ENCODE measurements at places on chromosomes 12 and 14.

DNA sequence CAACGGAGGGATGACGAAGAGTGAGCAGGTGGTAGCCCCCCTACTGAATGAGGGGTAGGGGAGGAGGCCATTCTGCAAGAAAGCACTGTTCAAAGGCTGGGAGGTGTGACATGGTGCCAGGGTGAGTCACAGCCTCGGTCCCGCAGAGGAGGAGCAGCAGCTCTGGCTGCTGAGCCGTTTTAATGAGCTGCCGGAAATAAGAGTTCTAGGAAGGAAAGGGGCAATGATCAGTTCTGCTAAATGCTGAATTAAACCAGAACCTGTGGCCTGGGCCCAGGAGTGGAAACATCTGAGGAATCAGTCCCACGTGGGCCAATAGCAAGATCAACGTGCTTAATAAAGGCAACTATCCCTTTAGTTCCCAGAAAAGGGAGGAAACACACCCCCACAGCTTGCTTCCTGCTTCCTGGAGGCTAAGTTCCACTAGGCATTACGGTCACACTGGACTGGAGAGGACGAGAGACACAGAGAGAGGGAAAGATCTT is 3.6 kb downstream of the ABCD4 start:
- peak; percentile 27 for DNase-seq

- DNase-seq = no peak
Measured at GRCh38 chr12:6925239-6925539, 2.6 kb upstream of the ATN1 start.

DNA sequence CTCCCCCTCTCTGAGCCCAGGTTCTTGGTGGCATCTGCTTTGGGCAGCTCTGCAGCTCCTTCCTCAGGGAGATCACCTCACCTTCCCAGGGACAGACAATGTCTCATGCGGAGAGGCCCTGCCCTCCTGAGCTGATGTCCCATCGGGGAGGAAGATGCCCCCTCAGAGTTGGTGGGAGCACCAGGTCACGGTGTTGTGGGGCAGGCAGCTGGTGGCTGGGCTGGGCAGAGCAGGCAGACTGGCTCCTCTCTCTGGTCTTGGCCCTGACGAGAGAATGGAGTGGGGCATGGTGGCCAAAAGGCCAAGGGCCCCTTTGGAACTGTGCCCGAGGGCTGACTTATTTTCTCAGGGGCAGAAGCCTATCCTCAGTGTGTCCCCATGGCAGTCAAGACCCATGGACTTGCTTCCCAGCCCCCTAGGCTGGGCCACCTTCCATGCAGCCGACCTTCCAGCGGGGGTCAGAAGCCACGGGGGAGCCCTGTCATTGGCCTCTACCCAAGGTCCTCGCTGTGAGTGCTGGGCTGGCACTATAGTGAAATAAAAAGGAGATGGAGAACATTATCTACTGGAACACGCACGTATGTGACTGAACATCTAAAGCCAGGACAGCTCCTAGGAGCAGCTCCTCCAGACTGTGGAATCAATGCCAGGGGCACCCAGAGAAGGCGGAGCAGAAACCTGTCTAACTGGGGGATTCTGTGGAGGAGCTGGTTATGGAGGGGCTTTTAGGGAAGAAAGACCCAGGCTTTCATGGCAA is 21.9 kb downstream of the PPP2R5C start:
- DNase-seq = no peak

GRCh38 chr12:67885375-67886169 is 103.7 kb upstream of the IFNG-AS1 start:
- no peak for DNase-seq

DNA sequence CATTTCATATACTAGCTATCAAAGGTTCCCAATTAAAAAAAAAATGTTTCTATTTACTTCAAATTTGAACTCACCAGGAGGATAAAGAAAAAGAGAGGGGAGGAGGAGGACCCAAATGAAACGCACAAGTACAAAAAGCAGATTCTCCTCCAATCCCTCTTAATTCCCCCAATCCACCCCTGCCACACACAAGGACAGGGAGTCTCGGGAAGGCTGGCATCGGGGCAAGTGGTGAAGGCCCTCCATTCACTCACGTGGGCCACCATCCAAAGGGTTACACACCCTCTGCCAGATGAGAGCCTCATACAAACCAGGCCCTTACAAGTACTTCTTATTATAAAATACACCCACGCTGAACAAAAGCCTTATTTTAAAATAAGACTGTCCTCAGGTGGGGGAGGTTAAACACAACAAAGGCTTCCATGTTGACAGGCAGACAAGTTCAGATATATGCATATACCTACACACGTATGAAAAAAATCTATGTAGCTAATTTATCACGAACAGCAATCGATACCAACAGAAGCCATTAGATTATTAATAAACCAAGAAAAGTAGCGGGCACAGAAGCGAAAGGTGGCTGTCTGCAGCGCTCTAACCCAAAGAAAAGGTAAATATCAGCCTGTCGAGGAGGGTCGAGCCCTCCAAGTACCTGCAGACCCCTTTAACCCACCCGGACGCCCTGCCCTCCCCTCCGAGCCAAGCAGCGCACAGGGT is 1.5 kb downstream of the ATP2B1 start:
- peak; percentile 17 for DNase-seq

DNA sequence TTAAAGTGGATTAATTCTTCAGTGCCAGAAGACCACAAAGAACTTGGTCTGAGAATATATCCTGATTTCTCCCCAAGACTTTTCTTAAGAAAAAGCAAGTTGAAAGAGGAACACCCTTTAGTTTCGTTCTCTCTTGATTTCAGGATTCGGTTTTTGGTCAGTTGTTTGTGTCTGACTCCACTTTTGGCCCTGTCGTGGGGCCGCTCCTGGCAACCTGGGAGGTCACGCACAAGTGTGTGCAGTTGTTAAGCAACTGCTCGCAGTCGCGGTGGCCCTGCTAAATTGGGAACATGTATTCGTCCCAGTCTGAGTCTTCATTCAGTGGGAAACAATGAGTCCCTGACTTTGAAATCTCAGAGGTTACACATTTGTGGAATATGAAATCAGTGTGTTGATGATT is 68.7 kb downstream of the RGS6 start:
- DNase-seq = no peak

DNA sequence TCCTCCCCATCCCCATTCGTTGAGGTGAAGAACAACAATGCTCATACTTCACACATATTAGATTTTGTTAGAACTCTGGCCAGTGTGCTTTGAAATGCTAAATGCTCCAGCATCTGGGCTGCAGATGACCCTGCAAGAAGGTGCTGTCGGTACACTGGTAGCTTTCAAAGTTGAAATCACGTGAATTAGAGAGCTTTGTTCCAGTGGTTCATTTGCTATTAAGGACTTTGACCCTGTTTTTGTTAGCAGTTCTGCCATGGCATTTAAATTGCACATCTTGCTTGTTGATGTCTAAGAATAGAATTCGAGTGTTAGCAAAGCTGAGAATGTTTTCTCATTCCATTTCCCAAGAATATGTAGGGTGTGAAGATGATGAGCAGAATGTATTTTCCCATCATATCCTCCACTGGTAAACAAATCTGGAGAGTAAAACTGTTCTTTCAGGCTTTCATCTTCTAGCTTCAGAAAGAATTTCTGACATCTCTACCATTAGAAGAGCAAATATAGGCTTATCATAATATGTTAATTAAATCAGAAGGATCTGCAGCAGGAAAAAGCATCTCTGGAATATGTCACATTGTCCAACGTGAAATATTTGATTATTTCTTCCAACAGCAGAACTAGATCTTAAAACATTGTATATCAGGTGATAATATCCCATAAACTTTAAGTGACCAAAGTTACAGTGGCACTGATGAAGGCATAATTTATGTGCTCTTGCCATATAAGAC is 98.8 kb upstream of the PDE3A start:
- no peak for DNase-seq

GRCh38 chr12:99670635-99671034 is 23.1 kb downstream of the GARIN6 start:
- DNase-seq = no peak

- DNase-seq = no peak
Measured at GRCh38 chr14:64703395-64704142, 655 bp upstream of the PLEKHG3 start.

GRCh38 chr14:93737634-93738033 is 50.7 kb downstream of the PRIMA1 start:
- DNase-seq = no peak

GRCh38 chr14:35248476-35248788 is 43.8 kb upstream of the PSMA6 start:
- no peak for DNase-seq

DNA sequence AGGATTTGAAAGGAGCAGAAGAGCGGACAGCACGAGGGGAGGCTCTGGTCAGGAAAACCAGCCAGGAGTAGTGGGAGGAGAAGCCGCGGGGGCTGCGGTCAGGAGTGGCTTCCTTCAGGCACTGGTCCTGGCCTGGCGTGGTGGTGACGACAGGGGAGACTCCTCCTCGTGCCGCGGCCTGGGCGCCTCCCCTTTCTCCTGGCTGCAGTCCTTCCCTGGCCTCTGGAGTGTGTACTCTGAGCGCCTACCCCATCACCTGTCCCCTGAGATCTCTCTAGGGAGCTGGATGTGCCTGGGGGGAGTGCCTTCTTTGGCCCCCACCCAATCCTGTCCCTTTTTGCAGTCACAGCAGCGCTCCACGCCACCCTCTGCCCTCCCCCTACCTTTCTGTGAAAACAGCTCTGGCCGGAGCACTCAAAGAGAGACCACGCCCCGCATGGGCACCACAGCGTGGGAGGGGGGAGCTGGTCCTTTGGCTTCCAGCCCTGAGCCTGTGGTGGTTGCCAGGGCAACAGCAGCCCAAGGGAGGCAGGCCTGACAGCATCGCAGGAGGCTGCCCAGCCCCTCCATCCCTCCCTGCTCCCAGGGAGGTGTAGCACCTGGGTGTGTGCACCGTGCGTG is 125.9 kb downstream of the CALM1 start:
- DNase-seq = no peak

DNA sequence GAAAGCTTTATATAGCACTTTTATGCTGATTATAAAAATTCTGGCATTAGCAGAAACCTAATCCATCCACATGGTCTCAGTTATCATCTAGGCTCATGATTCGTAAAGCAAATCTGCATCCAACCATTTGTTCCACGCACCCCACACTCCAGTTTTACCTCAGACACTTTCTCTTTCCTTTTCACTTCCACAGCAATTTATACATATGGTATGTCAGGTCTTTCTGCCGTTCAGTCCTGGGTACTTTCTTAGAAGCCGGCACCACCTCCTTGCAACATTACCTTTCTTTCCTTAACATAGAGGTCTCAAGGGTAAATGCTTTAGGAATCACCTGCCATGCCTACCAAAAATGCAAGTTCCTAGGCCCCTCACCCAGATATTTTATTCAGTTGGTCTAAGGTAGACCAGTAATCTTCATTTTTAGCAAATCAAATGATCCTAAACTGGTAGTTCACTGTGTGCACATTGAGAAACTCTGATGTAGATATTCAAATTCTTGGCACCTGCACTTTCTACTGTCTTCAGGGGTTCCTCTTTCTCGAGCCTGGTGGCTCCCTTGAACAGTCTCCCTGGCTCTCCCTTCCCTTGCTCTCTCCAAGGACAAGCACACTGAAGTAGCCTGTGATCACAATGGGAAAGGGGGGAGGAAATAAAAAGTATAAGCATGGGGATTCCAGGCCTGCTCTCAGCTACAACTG is 2.8 kb upstream of the KRAS start:
- DNase-seq = no peak

- DNase-seq = no peak
Measured at GRCh38 chr12:107458163-107458562, 227.4 kb upstream of the PWP1 start.

- no peak for DNase-seq
Measured at GRCh38 chr12:26014085-26014484, 55.6 kb downstream of the RASSF8 start.

- DNase-seq = no peak
Measured at GRCh38 chr12:112904571-112904970, 2.2 kb upstream of the OAS1 start.

DNA sequence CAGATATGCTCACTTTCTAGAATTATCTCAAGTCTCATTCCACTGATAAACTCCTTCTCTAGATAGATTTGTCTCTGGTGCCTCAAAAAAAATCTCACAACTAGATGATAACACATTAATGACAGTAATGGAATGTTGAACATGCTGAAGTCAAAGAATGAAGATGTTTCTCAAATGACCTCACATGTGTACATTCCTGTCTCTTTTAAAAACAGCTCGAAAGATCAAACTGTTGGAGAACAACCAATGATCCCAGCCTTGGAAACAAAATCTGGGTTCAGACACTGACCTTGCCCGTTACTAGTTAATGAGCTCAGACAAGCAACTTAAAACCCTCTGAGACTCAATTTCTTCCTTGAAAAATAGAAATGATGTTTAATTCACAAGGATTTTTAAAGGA is 44.7 kb upstream of the KCNJ8 start:
- DNase-seq = no peak

GRCh38 chr12:52354200-52354599 is 13.1 kb downstream of the KRT85 start:
- DNase-seq = no peak

- no peak for DNase-seq
Measured at GRCh38 chr12:46388427-46389021, 16.0 kb upstream of the SLC38A2 start.

- no peak for DNase-seq
Measured at GRCh38 chr12:53192531-53193021, 11.9 kb upstream of the CSAD start.

- no peak for DNase-seq
Measured at GRCh38 chr12:86139671-86140070, 116.5 kb downstream of the MGAT4C start.

GRCh38 chr12:48815126-48816110 is 2.9 kb upstream of the CACNB3 start:
- peak; percentile 68 for DNase-seq

DNA sequence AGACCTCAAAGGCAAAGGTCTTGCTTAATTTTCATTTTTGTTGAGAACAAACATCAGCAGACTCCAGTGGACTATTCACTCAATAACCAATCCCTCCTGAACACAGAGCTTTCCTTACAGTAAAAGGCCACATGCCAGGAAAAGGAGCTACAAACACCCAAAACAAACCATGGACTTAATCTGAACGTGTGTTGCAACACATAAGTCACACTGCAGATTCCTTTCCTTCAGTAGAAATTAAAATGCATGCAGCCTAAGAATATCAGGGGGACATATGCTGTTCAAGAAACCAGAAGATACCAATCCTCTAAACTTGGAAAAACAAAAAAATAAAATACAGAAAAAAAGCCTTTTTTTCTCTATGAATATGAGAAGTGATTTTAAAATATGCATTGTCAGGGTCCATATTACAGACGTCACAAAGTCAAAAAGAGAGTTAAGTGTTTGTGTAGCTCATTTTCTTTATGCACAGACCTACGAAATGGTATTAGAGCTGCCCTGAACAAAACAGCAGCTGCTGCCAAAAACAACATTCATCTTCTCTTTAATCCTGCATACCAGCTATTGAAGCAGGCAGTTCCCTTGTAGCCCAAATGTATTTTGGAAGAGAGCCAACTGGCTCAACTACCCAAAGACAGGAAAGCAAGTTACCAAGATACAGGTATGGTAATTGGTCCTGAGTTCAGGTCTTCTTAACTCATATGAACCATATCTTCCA is 26.2 kb downstream of the KITLG start:
- no peak for DNase-seq

All from neuronal stem cell (in vitro differentiated cells).